Endodermal cell (in vitro differentiated cells): ENCODE measurements at places on chromosomes 5 and 9. TPM values are rescaled to one million over a fixed set of nuclear protein-coding genes. Genes with fewer than 3 reads are reported as not detected.
A peak's percentile ranks its signal among the peaks of the same experiment; 100 is the strongest.

LNPEP gene
- total RNA-seq, result 11.2 to 13.1 TPM (median 11.5 TPM) in 3 replicates

DNA sequence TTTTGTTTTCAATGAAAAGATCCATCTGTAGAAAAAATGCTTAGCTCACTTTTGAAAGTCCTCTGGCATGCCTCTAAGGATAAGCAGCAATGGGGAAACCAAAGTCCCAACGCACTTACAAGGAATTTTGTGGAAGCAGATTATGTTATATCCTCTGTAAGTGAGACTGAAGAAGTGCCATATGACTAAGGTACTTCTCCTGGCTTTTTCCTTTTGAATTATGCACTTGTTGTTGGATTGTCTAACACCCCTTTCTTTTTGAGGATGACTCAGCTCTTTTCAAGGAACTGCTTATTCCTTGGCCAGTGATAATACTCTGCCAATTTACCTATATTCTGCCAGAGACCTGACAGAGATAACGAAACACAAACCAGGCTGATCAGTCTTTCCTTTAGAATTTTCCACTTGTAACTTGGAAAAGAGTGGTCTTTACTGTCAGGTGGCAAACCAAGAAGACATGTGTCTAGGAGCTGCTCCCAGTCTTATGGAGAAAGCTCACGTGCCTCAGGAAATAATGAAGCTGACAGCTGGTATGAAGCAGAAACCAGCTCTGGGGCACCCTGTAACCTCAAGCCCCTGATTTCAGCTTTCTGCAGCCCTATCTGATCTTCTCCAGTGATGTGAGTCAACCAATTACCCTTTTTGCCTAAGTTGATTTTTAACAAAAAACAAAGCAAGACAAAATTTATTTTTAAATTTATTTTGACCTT, 290.8 kb upstream of the FBXL7 start:
- DNase-seq, result no peak

DNA sequence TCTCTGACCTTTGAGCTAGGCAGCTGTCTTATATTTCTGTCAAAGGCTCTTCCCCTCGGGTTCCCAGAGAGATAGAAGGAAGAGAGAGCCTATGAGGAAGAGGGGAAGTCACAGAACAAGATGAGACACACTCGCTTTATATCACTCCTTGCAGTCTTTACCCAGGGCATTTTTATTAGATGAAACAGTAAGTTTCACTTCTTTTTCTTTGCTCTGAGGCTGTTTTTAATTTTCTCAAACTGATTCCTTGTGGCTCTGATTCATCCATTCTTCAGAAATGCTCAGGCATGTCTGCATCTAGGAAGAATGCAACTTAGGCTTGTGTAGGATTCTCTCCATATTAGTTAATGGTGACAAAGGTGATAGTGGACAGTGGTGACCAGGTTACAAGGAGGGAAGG, 132.9 kb upstream of the CHD1 start:
- DNase-seq, result no peak

GRCh38 chr5:44387406-44387805, 1.8 kb downstream of the FGF10 start:
- DNase-seq, result no peak

- no peak for DNase-seq
These were observed 332.6 kb upstream of the SMC2 start for GRCh38 chr9:103761466-103761865.

EQTN gene
- total RNA-seq, result not detected in 3 replicates

DNA sequence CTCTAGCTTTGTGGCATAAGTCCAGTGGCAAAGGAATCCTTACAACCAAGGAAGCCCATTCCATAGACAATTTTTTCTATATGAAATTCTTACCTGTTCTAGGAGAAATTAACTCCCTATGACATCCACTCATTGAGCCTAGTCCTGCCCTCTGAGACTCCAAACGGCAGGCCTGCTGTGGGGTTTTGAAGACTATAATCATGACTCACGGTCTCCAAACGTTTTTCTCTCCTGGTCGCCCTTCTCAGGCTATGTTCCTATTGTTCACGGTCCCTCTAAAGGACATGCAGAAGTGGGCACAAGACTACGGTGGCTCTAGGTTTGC, 611 bp downstream of the EXOSC3 start:
- no peak for DNase-seq

- peak; percentile 48 for DNase-seq
These were observed 25.5 kb upstream of the TIFAB start for GRCh38 chr5:135477613-135478066.

FBN2 gene
- 94.1 to 215 TPM (median 212 TPM) in 3 replicates for total RNA-seq

- DNase-seq, result no peak
These were observed 9.9 kb upstream of the RNF130 start for GRCh38 chr5:180081481-180081880.

DNA sequence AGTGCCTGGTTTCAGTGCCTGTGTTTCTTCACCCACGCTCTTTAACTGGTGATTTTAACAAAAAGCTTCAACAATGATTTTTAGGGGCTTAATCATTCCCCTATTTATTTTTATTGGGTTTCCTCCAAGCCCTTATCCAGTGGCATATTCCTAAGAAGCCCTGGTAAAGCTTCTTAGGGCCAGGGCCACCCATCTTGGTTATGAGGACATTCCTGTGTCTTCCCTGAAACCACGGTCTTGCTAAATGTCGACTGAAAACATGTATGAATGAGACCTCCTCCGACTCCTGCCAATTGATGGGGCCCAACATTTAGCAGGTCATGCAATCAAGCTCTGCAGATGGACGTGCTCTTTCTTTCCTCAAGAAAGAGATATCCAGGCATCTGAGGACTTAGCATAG, 13.7 kb upstream of the CARTPT start:
- DNase-seq, result no peak
